Activated gamma-delta T cell treated with anti-CD3 and anti-CD28 coated beads, Interleukin-2, amount 50 U/mL, for 16 hours (primary cell): ENCODE measurements at places on chromosomes 13 and 19.
A peak's percentile ranks its signal among the peaks of the same experiment; 100 is the strongest.

DNA sequence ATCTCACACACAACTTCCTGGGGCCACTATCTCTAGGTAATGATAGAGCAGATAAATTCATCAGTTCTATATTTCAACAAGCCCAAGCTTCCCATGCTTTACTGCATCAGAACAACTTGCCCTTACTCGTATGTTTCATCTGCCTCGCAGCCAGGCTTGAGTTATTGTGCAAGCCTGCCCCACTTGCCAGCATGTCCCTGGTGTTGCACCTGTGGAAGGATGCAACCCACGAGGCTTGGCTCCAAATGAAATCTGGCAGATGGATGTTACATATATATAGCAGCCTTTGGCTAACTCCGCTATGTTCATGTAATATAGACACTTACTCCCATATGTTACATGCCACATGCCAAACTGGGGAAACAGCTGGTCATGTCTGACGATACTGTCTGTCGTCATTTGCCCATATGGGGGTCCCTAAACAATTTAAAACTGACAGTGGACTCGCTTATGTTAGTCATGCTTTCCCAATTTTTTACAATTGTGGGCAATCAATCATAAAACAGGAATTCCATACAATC is 6.2 kb downstream of the ERVK3-1 start:
- no peak for DNase-seq

DNA sequence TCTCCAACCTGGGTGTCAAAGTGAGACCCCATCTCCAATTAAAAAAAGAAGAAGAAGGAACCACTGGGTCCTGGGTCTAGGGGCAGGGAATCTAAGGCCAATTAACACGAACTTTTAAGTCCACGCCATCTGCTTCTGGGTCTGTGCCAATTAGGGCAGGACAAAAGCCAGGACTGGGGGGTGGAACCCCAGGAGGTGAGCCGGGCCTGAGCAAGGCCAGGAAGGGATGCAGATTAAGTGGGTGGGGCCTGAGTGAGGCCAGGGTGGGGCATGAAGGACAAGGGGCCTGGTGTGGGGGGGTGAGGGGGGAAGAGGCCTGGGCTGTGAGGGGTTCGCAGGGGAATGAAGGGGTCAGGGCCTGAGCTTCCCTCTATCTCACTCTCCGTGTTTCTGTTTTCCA is 26.3 kb upstream of the ZNF83 start:
- DNase-seq = no peak

GRCh38 chr13:112671359-112671758 is 18.5 kb upstream of the ATP11A start:
- no peak for DNase-seq

DNA sequence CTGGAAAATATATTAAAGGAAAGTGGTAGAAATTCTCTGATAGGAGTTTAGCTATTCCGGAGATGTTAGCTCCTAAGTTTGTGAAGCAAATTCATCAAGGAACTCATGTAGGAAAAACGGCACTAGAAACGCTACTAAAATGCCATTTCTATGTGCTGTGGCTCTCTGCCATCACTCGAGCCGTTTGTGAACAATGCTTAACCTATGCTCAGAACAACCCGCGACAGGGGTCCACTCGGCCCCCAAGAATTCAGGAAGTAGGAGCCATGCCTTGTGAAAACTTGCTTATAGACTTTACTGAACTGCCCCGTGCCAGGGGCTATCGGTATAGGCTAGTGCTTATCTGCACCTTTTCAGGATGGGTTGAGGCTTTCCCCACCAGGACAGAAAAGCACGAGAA is 14.2 kb upstream of the SLC15A1 start:
- no peak for DNase-seq

DNA sequence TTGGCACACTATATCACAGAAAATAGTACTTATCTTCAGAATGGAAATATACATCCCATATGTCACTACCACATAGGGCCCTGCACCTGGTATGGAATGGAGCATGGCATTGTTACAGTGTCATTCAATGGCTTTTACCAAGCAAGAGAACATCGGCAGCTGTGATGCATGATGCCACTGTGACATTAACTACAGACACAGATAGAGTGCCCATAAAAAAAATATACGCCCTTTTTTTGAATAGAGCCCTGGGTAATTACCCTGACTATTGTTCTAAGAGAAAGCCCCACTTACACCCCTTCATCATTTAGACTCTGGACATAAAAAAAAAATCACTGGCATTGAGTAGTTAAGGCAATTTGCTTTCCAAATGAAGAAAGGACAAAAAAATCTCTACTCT is 320.3 kb downstream of the DNAJC15 start:
- no peak for DNase-seq

- DNase-seq = no peak
Measured at GRCh38 chr19:49874503-49875157, 2.5 kb downstream of the AKT1S1 start.

DNA sequence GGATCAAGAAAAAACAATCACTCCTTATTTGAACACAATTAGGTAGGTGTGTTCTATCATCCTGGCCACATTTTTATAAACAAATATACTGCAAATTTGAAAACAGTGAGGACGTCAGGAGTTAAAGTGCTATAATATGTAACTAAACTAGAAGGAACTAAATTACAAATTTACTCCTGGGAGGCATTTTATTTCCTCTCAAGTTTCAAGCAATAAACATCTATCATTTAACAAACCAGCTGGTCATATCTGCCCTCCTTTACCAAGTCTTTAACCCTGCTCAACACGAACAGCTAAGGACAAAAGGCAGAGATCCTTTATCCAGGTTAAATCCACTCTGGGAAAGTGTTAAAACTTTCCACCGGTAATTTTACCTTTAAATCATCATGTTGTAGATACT is 26.5 kb downstream of the ANKRD10 start:
- DNase-seq = no peak

DNA sequence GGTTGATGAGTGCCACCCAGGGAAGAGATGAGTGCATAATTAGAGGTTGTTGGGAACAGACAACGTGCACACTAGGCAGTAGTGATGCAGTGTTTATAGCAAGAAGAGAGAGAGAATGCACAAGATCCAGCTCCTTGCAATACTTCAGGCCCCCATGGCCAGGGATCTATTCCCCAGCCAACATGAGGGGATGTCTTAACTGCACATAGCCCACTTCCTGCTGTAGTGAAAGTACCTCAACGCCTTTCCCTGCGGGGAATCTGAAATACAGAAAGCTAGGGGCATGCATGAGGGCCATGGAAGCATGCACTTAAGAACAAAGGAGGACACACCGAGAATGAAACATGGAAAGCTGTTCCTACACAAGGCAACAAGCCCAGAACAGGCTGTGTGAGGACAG is 636.7 kb upstream of the GPC6 start:
- DNase-seq = no peak

GRCh38 chr13:24822640-24823039 is 58.7 kb downstream of the RNF17 start:
- DNase-seq = no peak

GRCh38 chr19:45917421-45918091 is 3.0 kb upstream of the NANOS2 start:
- DNase-seq = no peak

DNA sequence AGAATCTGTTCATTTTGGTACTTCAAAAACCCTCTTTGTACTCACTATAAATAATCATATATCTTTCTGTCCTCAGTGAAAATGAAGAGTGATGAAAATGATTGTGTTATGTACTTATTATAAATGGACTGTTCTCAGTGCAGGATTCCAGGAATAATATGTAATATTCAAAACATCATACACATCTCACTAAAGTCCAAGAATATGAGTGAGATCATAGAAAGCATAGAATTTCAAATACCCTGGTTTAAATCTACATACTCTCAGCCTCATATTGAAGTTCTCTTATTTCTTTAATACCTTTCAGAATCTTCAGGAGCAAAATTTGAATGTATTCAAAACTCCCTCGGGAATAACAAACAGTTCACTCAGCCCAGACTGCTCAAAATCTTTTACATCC is 868.0 kb downstream of the SLITRK6 start:
- DNase-seq = no peak

DNA sequence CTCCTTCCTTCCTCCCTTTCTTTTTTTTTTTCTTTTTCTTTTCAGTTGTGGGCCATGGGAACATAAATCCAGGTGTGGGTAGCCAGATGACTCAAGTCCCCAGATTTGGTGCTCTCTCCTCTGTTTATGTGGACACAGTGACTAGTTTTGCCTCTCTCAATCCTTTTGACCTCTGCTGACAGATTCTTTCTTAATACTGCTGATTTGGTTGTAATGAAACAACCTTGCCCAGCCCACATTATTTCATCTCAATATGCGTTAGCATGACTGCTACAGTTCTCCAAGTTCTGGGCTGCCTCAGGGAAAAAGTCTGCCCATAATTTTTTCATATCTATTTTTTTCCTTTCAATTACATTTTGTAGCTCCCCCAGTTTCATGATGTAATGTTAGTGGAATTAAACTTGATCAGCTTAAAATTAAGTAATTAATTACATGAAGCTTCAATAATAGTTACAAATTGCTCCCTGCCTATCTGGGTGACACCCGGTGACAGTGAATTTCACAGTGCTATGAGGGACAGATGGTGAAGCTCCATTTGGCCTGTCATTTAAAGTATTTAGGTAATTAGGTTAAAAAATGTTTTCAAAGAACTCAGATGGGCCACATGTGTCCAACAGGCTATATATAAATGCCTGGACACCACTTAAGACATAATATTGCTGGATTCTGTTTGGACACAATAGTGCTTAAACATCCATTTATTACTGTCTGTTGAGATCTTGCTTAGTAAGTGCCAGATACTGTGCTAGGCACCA is 118.8 kb upstream of the FRY start:
- no peak for DNase-seq

- DNase-seq = no peak
Measured at GRCh38 chr13:102280366-102280765, 121.5 kb downstream of the FGF14 start.

DNA sequence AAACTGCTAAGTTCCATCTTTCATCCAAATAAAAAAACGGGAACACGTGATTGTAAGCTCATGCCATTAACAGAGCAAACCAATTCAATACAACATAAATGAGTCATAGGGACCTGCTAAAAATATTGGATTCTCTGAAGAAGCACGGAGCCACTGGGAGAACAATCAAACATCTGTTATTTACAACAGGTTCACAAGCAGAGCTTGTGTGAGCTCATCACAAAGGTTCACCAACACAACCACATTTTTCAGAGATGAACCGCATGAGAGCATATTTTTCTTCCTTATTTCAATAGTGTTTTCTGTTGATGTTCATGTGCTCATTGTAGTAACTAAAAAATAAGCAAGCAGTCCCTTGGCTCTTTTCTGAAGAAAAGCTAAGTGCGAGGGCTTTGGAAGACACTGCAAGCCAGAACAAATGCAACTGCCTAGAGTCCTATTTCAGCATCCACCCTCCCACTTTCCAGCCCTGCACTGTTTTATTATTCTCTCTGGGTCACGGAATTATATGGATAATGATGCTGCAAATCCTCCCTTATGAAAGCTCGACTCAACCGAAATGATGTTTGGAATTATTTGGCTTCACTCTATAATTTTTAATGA is 545.8 kb downstream of the LIG4 start:
- DNase-seq = no peak

- peak; percentile 31 for DNase-seq
Measured at GRCh38 chr19:16185768-16186123, 536 bp downstream of the FAM32A start.

DNA sequence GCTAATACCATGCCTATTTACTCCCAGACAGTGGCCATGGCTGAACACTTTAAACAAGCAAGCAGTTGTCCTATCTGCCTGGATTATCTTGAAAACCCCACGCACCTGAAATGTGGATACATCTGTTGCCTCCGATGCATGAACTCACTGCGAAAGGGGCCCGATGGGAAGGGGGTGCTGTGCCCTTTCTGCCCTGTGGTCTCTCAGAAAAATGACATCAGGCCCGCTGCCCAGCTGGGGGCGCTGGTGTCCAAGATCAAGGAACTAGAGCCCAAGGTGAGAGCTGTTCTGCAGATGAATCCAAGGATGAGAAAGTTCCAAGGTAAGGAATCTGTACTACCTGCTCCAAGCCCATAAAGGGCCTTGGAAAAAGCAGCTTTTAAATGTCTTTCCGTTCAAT is 8.6 kb downstream of the RFPL4AL1 start:
- no peak for DNase-seq

- no peak for DNase-seq
Measured at GRCh38 chr13:66673401-66673800, 556.7 kb downstream of the PCDH9 start.

GRCh38 chr19:29964171-29964570 is 22.1 kb downstream of the URI1 start:
- DNase-seq = no peak

DNA sequence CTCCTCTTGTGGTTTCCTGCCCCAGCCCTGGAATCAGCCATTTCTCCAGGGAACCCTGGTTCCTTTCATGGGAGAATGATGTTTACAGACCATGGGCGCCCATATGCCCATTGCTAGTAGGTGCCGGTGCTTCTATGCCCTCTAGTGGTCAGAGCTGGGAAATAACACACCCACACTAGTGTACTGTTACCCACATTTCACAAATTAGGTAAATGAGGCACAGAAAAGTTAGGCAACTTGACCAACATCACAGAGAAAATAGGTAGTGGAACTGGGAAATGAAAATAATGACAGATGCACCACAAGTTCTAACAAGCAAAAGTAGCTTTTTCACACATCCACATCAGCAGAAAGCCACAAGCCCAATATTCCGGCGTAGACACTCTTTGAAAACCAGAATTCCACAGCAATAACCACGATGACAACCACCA is 1.3 kb upstream of the CEACAM3 start:
- DNase-seq = peak; percentile 46

GRCh38 chr13:112956571-112957294 is 12.3 kb upstream of the MCF2L start:
- DNase-seq = no peak

DNA sequence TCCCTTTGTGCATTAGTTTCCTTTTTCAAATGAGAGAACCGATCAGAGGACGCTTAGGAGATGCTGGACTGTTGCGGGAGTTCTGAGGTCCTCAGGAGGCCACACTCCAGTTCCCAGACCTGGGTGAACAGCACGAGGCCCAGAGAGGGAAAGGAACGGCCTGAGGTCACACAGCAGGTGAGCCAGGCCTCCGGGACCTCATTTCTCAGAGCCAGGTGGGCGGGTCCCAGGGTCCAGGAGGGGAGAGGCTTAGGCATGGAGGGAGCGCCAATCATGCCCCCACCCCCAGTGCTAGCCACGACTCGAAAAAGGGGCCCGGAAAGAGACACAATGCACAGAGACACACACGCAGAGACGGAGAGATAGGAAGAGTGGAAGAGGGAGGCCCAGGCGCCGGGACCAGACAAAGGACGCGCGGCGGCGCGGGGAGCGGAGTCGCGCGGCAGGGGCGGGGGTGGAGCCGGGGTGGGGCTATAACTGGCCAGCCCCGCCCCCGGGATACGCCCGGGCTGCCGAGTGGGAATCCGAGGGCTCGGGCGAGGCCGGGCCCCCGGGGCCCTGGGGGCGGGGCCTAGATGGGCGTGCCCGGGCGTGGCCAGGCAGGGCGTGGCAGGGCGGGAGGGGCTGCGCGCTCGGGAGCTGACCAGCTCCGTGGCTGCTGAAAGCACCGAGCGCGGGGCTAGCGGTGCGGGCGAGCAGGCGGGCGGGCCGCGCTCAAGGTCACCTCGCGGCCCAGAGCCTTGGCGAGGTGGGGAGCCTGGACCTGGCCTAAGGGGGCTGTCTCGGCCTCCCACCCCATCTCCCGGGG is 1.6 kb downstream of the ELAVL3 start:
- no peak for DNase-seq

GRCh38 chr19:3374369-3375112 is 8.2 kb downstream of the NFIC start:
- no peak for DNase-seq
